ENCODE measurements at places on chromosomes 11 and 22.
A peak's percentile ranks its signal among the peaks of the same experiment; 100 is the strongest.

GRCh38 chr11:115710426-115710825 lies 206.2 kb upstream of the CADM1 start:
- no peak for DNase-seq

- DNase-seq: no peak
Observed at GRCh38 chr11:71294846-71295600, 42.6 kb upstream of the SHANK2 start.

GRCh38 chr11:70913715-70914231 lies 338.6 kb downstream of the SHANK2 start:
- peak; percentile 94 for DNase-seq

- no peak for DNase-seq
Observed at GRCh38 chr11:99349151-99349673, 328.5 kb downstream of the CNTN5 start.

DNA sequence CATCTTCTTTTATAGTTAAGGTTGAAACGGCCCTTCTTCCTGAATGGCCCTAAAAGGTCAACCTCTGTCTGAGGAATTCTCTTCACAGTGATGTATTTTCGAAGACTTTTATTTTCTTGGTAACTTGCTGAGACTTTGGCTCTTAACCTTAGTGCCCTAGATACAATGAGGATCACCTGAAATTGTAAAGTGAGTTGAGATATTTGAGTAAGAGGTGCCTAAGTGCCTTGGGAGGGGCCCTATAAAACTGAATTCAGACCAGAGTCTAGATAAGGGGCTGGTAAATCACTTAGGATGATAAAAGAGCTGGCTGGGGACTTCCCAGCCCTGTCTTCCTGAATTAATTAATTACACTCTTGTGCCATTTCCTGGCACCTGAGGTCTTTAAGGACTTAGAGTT lies 505.6 kb upstream of the KIRREL3 start:
- DNase-seq: no peak

All from NCI-H1092 treated with DMSO at 0.1 percent for 48 hours (cell line).